ENCODE measurements at places on chromosomes 7 and 10. TPM values are rescaled to one million over a fixed set of nuclear protein-coding genes. Genes with fewer than 3 reads are reported as not detected.

FERD3L gene
- total RNA-seq = not detected

PITRM1 gene
- 110 TPM for total RNA-seq

HOXA7 gene
- total RNA-seq = not detected

PAX2 gene
- not detected for total RNA-seq

RAB19 gene
- total RNA-seq = not detected

CLCN1 gene
- 0.16 TPM for total RNA-seq

EVX1 gene
- not detected for total RNA-seq

MMD2 gene
- not detected for total RNA-seq

ASAH2 gene
- total RNA-seq = 1.5 TPM

CYP2C19 gene
- total RNA-seq = not detected

CAMK1D gene
- total RNA-seq = 2.3 TPM

RBM28 gene
- 66.7 TPM for total RNA-seq

PLEKHS1 gene
- total RNA-seq = not detected

DENND2A gene
- total RNA-seq = 10.8 TPM

DNA sequence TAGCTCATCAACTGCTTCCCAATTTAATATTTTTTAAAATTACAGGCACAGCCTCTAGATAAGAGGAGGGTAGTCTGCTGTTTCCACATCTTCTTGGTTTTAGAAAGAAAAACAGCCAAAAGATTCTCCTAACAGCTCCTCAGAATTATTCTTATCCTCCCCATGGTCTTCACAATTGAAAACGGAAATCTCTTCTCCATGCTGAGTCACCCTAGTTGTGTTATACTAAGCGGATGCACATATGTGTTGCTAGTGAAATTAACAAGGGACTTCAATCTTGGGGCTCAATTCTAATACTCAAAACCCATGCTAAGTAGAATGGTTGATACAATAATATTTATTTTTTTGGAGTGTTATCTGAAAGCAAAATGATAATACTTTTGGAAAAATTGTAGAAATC is 71.9 kb upstream of the NPY start:
- no peak for DNase-seq

DNA sequence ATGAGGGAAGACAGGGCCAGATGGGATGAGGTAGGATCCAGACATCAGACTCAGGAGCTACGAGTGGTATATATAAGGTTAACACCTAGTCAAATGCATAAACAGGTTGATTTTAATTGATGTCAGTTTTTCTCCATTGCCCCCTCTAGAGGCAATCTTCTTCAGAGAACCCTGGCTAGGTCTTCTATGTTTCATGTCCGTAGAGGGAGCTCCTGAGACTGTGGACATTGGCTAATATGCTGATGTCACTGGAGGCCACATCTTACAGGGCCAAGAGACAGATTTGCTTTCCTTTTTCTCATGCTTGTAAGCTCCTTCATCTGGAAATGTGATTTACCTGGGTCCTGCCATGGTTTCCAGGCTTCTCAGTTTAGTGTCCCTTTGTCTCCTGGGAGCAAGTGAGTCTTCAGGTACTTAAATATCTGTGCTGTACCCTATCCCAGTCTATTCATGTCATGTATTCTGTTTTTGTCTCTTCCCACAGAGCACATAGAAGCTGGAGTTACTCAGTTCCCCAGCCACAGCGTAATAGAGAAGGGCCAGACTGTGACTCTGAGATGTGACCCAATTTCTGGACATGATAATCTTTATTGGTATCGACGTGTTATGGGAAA is 161.6 kb upstream of the PRSS1 start:
- DNase-seq = peak; percentile 76

DNA sequence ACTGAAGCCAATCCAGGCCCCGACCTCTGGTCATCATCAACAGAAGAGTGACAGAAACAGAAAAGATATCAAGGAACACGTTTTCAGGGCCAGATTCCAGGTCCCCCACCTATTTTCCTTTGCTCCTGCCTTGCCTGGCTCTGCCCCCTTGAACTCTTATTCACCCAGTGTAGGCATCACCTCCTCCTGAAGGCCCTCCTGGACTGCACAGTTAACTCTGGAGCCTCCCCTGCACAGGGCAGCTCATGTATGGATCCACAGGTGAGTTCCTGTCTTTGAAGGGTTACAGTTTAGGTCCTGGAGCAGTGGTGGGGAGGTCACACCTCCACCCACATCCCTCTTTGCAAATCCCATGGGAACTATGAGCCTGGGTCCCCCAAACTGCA is 163.3 kb upstream of the TNRC18 start:
- DNase-seq = no peak

GRCh38 chr10:8071006-8071405 is 16.5 kb downstream of the GATA3 start:
- DNase-seq = no peak

- DNase-seq = no peak
Measured at GRCh38 chr7:37635346-37635745, 48.2 kb upstream of the GPR141 start.

- no peak for DNase-seq
Measured at GRCh38 chr7:95986178-95986764, 213.9 kb downstream of the DYNC1I1 start.

GRCh38 chr7:108181073-108181985 is 51.2 kb upstream of the LAMB4 start:
- peak; percentile 86 for DNase-seq

- no peak for DNase-seq
Measured at GRCh38 chr7:29607259-29607658, 43.6 kb downstream of the PRR15 start.

DNA sequence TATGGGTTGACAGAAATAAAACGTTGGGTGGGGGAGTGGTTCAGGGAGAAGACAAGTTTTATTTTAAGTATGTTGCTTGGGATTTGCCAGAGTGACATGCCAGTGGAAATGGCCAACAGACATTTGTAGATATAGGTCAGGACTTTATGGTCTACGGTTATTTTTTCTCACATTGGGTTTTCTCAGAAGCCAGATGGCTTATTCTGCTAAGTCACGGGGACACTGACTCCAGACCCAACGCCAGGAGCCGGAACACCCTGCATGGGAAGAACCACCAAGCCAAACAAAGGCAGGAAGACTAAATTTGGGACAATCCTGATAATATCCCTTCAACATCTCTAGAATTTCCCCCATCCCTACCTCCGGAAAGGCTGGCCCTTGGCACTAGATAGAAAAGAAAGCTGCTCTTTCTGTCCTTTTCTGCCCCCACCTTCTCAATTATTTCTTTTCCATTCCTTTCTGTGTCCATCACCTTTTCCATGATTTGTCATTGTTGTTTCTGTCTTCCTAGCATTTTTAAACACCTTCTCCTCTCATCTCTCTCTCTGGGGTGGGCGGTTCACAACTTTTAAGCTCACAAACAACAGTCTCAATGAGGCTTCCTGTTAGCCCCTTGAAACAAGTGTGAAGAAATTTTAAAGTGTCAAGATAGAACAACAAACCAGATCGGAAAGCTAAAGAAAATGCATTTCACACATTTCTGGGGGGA is 44.7 kb downstream of the TBXAS1 start:
- DNase-seq = no peak

DNA sequence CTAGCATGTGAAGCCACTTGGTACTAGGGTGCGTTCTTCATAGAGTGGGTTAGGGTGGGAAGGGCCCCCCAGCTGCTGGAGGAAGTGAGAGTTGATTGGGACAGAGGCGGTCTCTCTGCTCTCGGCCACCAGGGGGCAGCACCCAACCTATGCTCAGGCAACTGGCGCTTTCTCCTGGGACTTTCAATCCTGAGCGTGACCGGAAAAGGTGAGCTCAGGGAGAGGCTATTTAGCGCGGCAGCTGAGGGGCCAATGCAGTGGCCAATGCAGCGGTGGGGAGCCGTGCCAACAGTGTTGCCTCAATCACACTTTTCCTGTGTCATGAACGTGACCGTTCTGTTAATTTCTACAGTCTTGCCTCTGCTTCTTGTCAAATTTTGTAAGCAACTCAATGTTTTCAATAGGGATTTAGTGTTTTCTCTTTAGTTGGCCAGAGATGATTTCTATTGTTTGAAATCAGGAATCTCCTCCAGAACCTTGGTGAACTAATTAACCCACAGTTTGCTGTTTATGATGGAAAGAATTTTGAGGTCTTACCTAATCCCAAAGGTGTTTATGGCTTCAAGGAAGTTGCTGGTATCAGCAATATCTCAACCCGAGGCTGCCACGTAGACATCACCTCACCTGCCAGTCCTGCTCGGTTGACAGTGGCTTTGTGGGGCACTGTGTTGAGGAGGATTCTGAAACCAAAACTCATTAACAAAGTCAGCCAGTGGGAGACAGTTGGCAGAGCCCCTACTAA is 67.9 kb upstream of the PDZD8 start:
- peak; percentile 80 for DNase-seq

- DNase-seq = no peak
Measured at GRCh38 chr7:46613116-46613515, 692.0 kb upstream of the IGFBP3 start.

DNA sequence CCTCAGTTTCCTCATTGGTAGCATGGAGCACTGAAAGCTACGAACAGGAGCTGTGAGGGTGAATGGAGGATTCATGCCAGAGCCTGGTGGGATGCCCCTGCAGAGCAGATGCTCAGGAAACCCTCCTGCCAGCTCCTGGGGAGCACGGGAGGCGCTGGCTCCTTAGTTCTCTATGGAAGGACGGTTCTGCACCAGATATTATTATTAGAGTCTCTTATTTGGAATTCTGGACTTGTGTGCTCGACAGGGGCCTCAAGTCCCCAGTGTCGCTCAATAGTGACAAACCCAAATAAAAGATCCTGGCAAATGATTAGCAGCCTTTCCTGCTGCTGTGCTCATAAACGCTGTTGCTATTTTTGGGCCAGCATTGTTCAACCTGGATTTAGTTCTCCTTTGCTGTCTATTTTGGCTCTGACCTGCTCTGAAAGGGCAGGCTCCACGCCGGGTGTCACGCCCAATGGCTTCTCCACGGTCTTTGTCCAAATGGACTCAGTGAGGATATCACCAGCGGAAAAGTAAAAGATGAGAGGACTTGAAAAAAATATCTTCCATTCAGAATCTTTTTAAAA is 23.0 kb upstream of the KLF6 start:
- no peak for DNase-seq

DNA sequence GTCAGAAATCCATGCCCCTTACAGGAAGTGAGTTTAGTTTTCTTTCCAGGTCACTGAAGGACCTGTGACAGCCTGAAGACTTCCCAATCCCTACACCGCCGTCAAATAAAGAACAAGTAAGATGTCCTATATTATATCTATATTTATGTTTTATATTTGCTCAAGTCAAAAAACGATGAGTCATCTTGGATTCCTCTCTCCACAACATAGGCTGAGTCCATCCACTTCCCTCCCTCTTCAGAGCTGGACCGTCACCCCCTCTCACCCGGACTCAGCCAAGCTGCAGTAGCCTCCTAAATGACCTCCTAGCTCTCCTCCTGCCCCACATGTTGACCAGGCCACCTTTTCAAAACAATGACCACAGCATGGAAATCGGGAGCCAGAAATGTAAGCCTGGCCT is 53.5 kb downstream of the GLI3 start:
- no peak for DNase-seq

DNA sequence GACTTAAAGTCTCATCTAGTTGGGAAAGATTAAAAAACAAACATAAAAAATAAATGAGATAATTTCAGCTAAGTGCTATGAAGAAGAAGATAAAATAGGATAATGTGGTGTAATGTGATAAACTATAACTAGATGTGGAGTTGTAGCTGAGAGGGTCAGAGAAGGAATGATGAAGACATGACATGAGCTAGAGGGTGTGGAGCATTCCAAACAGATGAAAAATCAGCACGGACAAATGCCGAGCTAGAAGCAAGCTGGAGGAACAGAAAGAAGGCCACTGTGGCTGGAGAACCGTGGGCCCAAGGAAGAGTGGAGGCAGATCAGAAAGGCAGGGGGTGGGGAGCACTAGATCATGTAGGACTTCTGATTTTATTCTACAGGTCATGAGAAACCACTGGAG is 70.6 kb downstream of the CDK6 start:
- peak; percentile 86 for DNase-seq

DNA sequence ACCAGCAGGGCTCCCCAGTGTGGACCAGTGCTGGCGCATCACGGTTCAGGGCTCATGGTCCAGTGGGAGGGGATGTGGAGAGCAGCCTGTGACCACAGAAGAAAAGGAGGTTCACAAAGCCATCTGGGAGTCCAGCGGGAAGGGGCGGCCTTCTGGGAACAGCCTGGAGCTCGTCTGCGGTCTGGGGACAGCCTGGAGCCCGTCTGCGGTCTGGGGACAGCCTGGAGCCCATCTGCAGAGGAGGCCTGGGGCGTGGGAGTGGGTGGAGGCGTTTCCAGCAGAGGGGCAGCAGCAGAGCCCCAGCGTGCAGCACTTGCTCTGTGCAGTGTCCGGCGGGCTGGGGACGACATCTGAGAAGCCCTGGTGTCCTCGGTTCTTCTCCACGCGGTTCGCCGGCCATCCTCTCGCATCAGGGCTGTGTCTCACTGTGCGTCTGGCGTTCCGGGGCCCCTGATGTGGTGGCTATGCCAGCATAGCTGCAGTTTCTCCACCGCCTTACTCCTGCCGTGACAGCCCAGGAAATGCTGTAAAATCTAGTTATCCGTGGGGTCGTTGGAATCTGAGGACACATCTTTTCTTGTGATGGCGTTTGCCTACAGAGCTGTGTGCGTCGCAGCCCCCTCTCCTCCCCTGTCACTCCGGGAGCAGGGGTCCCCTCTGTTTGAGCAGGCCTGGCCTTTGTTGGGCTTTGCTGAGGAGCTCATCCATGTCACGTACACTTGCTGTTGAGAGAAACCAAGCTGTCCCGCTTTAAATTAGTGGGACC is 104.6 kb downstream of the INPP5A start:
- no peak for DNase-seq

GRCh38 chr10:58963723-58964124 is 212.7 kb upstream of the PHYHIPL start:
- no peak for DNase-seq

- peak; percentile 88 for DNase-seq
Measured at GRCh38 chr10:113665806-113666354, 2.0 kb upstream of the NRAP start.

DNA sequence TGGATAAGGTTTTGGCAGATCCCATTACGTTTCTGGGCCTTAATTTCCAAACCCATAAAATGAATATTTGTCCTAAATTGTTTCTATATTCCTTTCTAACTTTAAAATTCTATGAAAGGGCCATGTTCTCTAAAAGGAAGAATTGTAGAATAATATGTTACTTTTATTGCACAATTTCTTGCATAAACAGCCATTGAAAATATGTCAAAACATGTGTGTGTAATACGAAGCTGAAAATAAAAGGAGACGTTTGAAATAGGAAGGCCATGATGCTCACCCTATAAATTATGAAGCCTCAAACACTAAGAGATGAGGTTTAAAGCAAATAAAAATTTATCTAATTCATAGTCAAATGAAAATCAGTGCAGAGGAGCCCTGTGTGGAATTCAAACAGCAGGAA is 145.0 kb upstream of the LRRTM3 start:
- no peak for DNase-seq

DNA sequence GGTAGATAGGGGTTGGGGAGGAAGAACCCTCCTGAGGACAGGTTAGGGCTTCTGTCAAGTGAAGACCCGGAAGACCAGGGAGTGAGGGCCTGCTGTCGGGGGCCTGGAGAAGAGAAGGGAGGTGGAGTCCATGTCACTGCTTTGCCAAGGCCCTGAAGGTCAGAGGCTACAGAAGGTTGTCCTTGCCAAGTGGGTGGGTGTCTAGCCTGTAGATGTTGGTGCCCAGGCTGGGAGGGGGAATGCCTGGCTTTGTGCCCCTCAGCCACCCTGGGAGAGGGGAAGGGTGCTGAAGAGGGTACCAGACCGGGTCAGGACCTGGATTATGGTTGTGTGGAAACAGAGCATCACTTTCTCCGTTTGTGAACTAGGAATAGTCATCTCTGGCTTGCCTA is 67.2 kb upstream of the AQP1 start:
- DNase-seq = no peak

GRCh38 chr10:68334672-68335467 is 2.1 kb upstream of the PBLD start:
- DNase-seq = no peak

All from fibroblast of the aortic adventitia (primary cell).